COR-L47 (cell line): ENCODE measurements at places on chromosomes 1 and 21.
A peak's percentile ranks its signal among the peaks of the same experiment; 100 is the strongest.

DNA sequence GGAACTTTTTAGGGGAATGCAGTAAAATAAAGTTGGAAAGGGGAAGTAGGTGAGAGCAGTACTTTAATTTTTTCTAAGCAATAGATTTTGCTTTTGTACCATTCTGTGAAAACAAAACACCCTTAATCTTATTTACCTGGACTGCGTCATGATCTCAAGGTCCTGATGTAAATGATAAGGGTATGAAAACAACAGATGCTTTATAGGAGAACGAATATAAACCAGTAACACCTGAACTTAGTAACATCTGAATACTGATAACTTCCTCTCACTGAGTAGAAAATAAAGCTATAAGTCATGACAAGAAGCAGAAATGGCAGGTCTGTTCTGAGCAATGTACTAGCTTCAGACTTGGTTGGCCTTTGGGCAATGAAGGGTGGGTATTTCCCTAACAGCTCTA, 77.7 kb downstream of the GDAP2 start:
- DNase-seq: no peak

DNA sequence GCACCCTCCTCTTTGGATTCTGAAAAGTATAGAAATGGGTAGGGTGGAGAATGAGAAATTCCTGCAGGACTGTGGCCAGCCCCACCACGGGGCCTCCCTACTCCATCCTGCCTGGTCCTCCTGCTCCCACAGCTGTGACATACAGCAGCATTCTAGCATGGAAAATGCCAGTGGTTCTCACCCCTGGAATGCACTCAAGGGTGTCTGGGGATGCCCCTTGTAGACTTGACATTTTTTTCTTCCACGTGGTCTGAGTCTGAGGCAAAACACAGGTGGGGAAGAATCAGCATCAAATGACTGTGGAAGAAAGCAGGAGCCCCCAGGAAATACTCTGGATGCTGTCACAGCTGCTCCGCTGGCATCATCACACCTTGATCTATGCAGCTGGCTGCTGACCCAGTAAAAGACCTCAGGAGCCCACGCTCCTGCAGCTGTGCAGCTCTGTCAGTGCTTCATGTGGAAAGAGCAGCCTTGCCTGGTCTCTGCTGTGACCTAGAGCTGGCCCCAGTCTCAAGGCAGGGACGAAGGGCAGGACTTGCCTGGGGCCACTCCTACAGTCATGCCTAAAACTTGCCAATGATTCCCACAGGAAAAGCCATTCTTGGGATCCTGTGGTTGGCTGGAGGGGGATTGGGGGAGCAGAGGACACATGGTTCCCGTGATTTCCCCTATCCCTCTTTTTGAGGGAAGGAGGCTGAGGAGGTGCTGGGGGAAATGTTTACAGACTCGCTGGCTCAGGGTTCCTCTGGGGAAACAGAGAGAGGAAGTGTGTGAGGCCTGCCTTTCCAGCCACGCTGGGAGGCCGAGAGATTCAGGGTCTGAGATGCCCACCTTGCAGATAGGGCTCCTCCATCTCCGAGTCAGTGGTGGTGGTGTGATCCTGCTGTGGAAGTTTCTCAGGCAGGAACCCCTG, 10.8 kb upstream of the A3GALT2 start:
- DNase-seq: no peak

DNA sequence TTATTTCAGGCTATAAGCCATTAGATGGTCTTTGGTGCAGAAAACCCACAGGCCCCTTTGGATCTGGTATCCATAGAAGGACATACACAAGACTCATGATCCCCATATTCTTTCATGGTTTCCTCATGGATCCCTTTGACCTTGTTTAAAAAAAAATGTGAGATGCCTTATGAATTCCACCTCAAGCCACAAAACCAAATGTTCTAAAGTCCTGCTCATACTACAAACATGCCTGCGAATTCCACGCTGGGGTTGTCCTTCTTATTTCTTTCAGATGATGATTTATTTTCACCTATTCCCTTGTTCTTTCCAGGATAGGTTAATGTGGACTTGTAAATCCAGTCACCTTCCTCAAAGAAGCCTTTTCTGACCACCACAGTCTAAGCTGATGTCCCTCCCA, 256.9 kb upstream of the DPYD start:
- DNase-seq: no peak

DNA sequence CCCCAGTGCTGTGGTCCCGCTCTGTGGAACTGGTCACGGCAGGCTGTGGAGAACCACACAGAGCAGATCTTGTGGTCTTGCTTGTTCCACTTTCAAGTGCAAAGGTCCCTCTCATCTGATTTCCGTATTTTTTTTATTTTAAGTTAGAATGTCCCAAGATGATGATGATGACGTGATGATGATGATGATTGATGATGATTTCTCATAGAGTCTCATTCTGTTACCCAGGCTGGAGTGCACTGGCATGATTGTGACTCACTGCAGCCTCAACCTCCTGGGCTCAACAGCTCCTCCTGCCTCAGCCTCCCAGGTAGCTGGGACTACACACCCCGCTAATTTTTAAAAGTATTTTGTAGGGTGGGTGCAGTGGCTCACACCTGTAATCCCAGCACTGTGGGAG, 12.2 kb downstream of the EVA1C start:
- no peak for DNase-seq

DNA sequence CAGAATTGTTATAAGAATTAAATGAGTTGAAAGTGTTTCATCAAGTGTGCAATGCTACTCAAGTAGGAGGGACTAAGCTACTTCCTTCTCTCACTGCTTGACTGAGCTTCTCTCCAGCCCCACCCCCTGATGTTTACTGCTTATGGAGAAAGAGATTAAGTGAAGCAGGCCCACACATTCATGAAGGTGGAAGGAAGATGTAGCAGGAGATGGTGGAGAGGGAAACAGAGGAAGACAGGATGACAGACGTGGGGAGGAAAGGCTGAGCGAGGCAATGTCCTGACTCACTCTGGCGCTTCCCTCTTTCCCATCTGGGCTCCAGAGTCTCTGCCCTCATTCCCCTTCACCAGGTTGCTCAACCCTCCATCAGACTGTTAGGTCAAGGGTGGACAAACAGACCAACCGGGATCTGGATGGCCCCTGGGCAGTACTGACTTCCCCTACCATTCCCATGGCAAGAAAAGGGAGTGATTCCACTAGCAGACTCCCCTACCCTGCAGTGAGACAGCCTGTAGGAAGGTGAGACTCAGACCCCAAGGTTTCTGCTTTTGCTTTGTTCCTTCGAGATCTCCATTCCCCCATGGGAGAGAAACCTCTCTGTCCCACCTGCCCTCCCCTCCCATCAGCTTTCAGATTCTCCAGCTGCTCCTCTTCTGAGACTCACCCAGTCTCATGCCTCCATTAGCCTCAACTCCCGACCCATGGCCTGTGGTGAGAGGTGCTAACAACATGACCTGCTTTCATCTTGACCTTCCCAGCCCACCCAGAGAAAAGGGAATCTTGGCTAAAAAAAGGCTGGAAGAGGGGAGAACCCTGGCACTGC, 3.1 kb upstream of the ARHGEF2 start:
- DNase-seq: no peak

GRCh38 chr1:79777481-79778219, 771.1 kb upstream of the ADGRL4 start:
- DNase-seq: no peak

- DNase-seq: no peak
Measured at GRCh38 chr1:20265250-20265649, 25.4 kb upstream of the VWA5B1 start.

- DNase-seq: no peak
Measured at GRCh38 chr1:175676991-175677390, 66.4 kb downstream of the TNR start.

DNA sequence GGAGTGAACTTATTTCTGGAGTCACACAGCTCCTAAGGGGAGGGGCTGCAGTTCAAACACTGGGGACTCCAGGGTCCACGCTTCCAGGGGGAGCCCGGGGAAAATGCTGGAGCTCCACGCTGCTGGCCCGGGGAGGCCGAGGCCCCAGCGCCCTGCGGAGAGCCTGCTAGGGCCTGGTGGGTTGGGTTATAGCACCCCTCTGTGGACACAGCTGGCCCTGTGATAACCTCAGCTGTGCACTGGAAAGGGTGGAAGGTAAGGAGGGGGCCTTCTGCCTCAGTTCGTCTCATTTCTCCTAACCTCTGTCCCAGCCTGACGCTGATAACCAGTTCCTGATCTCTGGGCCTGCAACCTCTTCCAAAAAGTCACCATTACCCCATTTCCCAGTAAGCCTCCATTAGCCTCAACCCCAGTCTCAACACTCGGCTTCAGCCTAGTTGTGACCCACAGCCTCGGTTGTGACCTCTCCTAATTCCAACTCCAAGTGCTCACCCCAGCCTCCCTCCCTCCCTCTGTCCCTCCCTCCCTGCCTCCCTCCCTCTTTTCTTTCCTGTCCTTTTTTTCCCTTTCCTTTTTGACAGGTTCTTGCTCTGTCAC, 7.1 kb downstream of the NBL1 start:
- peak; percentile 43 for DNase-seq

GRCh38 chr1:228795596-228795995, 60.3 kb downstream of the RHOU start:
- DNase-seq: no peak

DNA sequence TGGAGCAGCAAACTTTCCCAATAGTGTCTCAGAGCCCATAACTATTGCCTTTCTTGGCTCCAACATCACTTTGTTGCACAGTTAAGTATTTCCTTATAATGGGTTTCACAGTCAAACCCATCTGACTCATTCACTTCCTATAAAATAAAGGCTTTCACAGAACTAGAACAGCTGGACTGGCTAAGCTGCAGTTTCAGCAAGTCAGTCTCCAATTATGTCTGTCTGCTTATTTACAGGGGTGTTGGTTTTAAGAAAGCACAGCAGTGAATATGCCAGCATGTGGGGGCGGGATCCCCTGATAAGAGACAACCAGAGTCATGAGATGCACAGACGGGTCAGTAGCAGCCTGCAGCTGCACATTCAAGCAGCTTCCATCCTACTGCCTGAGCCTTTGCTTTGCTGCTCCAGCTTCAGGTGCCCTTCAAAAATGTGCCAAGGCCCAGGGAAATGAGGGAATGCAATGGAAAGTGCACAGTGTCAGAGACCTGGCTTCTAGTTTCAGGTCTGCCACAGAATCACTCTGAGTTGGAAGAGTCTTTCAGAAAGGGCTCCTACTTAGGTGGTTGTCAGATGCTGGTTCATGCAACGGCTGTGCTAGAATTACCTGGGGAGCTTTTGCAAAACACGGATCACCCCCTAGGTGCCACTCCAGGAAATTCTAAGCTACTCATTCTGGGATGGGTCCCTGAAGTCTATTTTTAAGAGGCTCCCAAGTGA, 24.8 kb downstream of the RNF19B start:
- DNase-seq: no peak

DNA sequence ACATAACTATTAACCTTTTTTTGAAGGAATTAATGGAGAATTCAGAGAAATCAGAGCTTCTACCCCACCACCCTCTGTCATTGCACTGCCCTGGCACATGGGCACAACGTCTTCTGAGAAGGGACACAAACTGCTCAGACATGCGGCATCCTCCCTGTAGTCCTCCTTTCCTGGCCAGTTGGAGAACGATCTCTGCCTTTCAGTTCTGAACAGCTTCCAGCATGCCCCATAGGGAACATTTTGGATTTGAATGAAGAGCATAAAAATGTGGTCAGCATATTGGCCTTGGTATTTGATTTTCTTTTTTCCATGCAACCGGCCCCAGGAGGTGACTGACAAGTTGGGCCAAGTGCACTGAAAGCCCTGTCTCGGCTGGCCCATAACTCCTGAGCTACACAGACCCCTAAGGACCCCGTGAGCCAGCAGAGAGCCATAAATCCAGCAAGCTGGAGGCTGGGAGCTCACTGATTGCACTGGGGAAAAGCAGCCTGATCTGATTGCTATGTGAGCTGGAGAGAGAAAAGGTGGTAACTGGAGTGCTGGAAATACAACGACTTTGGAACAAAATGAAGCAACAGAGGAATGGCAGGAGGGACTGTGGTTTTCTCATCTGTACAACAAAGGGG, 10.9 kb upstream of the BLACAT1 start:
- no peak for DNase-seq

- peak; percentile 82 for DNase-seq
Measured at GRCh38 chr1:235074523-235075047, 54.1 kb downstream of the TOMM20 start.

GRCh38 chr1:108962681-108963051, 618 bp downstream of the CLCC1 start:
- no peak for DNase-seq

- DNase-seq: peak; percentile 49
Measured at GRCh38 chr1:182299728-182300616, 91.6 kb downstream of the GLUL start.

DNA sequence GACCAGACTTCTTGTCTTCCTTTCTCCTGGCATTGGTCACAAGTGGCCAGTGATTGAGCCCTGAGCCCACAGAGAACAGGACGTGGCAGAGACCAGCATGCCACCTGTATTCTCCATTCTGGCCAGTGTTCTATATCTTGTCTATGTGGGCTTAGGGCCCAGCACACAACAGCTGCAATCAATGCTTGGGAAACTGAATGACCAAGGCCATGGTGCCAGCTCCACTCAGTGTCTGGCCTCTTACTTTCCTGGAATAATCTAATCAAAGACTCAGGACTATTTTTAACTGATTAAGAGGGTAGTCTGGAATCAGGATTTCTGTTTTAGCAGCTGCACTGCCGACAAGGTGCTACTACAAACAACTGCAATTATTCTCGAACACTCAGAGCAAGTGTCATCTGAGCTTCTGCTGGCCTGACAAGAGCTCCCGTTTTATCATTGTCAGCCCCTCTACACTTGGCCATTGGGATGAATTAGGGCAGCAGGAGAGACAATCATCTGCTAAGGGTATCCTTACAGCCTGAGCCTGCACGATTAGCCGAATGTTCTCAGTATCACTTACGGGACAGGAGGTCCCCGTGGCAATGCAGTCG, 74.4 kb upstream of the GRIK3 start:
- DNase-seq: no peak

- no peak for DNase-seq
Measured at GRCh38 chr1:93704052-93704451, 22.4 kb upstream of the BCAR3 start.

DNA sequence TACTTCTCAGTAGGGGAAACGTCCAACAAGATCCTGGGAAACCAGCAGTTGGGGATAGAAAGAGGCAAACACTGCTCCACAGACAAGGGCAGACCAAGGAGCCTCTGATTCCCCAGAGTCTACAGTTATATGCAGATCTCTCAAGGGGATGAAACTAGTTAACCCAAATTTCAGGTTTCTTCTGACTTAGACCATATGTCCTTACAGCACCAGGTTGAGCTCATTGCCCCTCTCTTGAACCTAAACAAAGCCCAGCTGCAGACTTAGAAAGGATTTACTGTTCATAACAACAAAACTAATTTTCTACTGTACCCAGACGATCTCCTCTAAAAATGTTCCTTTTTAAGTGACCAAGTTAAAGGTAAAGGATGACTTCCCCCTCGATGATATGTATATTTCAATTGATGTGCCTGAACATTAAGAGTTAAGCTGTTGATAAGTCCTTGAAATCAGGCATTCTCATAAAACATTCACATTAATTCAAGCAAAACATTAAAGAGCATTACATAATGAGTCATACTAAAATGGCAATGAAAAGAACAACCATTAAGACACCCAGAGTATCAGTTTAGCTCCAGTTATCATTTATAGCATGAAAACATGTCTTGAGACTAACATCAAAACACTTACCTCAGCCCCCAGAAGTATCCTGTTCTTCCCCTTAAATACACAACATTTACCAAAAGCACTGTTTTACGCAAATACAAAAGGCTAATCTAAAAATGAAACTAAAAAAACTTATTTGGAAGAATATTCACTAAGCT, 24.1 kb downstream of the SMYD3 start:
- no peak for DNase-seq
